ENCODE measurements at places on chromosomes 16 and 17.

DNA sequence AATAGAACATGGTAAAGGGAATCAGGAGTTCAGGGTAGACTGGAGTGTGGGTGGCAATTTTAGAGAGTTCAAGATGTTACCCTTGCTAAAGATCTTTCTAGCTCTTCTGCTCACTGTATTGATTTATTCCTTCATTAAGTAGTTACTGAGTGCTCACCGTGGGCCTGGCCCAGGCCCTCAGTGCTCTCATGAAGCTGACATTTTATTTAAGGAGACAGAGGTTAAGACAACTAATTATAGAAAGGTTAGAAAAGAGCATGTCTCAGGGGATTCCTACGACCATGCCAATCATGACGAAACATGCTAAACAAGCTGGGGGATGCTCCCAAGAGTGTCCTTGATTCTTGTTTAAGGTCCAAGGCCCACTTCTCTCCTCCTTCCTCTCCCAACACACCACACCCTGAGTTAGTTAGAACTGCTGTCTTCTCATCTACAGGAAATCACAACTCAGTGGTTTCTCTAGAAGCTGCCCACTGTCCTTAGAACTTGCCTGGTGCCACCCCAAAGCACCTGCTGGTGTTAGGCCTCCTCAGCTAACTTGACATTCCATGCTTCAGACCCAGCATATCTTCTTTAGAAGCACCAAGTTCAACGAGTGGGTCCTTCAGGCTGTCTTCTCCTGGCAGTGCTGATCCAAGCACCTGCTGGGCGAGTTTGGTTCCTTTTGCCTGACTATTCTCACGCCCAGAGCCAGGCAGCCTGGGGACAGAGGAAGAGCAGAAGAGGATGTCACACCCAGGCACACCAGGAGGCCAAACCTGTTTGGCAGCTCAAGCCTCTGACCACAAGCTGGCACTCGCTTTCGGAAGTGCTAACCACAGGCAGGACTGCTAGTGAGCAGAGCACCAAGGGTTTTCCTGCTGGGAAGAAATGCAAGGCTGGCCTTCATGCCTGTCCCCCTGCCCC lies 79.0 kb downstream of the GAS7 start:
- H3K27me3 ChIP-seq = no peaks in the 10 kb centered on the region
- H3K4me1 ChIP-seq = peaks cover 72% of the 10 kb centered on the region
- no peak for DNase-seq
- peak overlapping the region; percentile 29 for H3K27ac ChIP-seq
- no peak overlapping the region for H3K4me3 ChIP-seq

DNA sequence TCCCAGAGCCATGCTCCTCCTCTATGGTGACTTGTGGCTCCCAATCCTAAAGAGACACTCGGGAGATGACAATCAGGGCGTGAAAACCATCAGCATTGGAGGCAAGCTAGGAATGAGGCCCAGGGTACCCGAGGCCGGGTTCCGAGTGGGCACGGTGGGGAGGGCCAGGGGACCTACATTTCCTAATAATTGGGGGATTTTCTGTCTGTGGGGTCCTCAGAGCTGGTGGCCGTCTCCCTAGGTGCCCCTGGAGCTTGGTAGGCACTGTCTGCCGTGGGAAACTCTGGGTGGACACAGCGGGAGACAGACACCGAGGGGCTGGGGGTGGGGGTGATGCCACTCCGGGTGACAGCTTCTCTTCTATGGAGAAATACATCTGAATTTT lies 312.5 kb upstream of the TNRC6C start:
- no peaks in the 10 kb centered on the region for H3K36me3 ChIP-seq
- H3K27ac ChIP-seq = no peak overlapping the region
- H3K4me1 ChIP-seq = peaks cover 25% of the 10 kb centered on the region
- no peak for DNase-seq

- peak overlapping the region; percentile 5 for H3K4me3 ChIP-seq
- no peak for DNase-seq
- no peak overlapping the region for H3K27ac ChIP-seq
- peaks cover 9% of the 10 kb centered on the region for H3K27me3 ChIP-seq
- peaks cover 23% of the 10 kb centered on the region for H3K4me1 ChIP-seq
These were observed 622 bp downstream of the CUEDC1 start for GRCh38 chr17:57954397-57955182.

DNA sequence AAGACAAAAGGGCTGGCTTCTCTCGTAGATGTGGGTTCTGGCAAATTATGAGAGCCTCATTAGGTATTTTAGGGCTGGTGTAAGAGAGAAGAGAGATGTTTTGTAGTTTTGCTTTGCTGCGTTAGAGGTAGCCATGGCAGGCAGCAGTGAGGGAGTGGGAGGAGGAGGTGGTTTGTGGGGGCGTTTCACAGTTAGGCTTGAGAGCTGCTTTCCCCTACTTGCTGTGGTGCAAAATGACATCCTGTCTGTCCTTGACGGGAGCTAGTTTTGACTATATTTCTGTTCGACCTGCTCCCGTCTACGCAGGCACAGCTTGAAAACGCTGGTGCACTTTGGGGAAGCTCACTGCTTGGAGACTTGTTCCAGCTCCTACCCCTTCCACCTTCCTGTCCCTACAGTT lies 75.5 kb downstream of the SLC5A11 start:
- H3K36me3 ChIP-seq = peaks cover 49% of the 10 kb centered on the region
- no peak overlapping the region for H3K27ac ChIP-seq
- no peak overlapping the region for H3K4me3 ChIP-seq

GRCh38 chr17:29590411-29591145 lies 1.1 kb upstream of the GIT1 start:
- no peaks in the 10 kb centered on the region for H3K36me3 ChIP-seq
- H3K4me3 ChIP-seq = peak overlapping the region; percentile 67
- no peak for DNase-seq
- no peak overlapping the region for H3K27ac ChIP-seq
- H3K4me1 ChIP-seq = peaks cover 79% of the 10 kb centered on the region
- H3K27me3 ChIP-seq = no peaks in the 10 kb centered on the region

DNA sequence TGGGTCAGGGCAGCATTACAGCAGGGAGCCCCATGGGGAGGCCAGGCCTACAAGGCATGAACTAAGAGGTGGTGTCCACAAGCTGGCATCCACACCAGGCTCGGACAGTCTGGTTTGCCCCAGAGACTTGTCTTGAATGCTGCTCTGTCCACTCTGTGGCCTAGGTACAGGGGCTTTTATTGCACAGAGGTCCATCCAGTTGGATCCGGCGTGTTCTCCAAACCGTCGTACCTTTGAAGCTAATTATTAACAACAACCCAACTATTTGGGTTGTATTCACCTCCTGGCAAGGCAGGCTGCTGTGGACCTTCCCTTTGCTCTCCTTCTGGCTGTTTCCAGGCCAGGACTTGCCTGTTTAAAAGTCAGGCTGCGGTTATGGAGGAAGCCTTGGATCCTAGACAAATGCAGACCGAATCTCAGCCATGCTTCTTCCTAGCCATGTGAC lies 123.4 kb downstream of the CLEC16A start:
- peaks cover 28% of the 10 kb centered on the region for H3K36me3 ChIP-seq
- H3K27ac ChIP-seq = no peak overlapping the region
- no peak overlapping the region for H3K4me3 ChIP-seq
- H3K4me1 ChIP-seq = no peaks in the 10 kb centered on the region

DNA sequence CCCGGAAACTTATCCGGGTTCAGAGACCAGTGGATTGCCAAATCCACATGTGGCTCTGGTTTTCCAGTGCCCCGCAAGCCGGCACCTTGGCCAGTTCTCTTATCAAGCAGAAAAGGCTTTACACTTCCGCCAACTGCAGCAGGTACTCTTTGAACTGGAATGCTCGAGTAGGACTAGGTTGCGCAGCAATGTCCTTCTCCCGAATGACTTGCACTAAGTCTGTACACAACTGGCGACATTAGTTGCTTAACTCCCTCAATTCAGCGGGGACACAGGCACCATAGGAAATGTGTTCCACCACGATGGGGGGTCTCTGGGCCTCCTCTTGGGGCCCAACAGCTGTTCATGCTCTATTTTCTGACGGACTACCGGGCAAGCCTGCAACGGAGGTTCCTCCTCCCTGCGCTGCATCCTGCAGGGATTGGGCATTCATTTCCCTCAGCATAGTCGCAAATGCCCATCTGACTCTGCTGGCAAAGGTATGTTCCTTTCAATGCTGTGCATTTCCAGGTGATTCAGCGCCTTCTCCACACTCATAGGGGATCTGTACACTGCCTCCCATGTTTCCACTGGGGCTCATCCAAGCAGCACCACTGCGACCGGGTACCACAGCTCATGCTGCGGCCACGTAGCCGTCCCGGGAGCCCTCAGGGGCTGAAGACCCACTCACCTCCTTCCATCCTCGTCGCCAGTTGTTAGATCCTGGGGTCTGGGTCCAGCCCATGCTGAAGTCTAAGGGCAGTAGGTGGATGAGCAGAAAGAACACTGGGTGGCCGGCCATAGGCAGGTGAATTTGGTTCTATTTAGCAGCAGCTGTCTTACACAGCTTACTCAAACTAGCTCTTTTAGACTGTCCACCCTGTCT lies 34.2 kb upstream of the APPBP2 start:
- no peak overlapping the region for H3K27ac ChIP-seq
- H3K4me3 ChIP-seq = no peak overlapping the region

DNA sequence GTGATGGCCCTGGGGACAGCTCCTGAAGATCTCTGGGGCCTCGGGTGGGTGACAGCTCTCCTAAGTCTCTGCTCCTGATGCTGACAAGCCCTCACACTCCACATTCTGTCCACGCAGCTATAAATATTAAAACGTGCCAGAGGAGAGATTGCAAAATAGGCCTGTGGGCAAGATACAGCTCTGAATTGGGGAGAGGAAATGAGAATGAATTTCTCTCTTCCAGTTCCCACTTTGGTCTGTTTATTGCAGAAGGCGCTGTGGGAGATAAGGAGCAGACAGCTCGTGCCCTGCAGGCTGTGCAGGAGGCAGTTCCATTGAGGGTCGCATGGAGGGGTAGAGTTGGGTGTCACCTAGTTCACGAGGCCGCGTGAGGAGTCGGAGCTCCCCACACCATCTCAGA lies 87.5 kb upstream of the SDK2 start:
- no peaks in the 10 kb centered on the region for H3K27me3 ChIP-seq
- H3K4me1 ChIP-seq = no peaks in the 10 kb centered on the region
- no peak for DNase-seq
- no peaks in the 10 kb centered on the region for H3K36me3 ChIP-seq
- no peak overlapping the region for H3K4me3 ChIP-seq

- H3K4me1 ChIP-seq = no peaks in the 10 kb centered on the region
- DNase-seq = no peak
- no peaks in the 10 kb centered on the region for H3K36me3 ChIP-seq
- H3K27me3 ChIP-seq = no peaks in the 10 kb centered on the region
- no peak overlapping the region for H3K27ac ChIP-seq
These were observed 583.4 kb upstream of the PSMD7 start for GRCh38 chr16:73713251-73713650.

DNA sequence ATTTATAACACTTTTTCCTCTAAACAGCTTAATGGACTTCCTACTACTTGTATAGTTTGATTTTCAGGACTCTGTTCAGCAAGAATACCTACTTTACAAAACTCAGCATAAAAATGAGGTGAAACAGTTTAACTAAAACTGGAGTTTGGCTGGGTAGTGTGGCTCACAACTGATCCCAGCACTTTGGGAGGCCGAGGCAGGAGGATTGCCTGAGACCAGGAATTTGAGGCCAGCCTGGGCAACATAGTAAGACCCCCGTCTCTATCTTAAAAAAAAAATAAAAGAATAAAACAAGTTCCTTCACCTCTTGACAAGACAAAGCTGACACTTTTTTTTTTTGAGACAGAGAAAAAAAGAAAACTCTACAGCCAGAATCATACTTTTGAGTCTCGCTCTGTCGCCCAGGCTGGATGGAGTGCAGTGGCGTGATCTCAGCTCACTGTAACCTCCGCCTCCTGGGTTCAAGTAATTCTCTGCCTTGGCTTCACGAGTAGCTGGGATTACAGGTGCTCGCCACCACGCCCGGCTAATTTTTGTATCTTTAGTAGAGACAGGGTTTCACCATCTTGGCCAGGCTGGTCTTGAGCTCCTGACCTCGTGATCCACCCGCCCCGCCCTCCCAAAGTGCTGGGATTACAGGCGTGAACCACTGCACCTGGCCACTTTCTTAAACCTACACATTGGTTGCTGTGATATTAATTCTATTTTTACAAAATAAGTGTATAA lies 2.6 kb downstream of the PDF start:
- peaks cover 47% of the 10 kb centered on the region for H3K4me1 ChIP-seq
- H3K27ac ChIP-seq = no peak overlapping the region
- peaks cover 50% of the 10 kb centered on the region for H3K36me3 ChIP-seq
- H3K4me3 ChIP-seq = no peak overlapping the region
- no peaks in the 10 kb centered on the region for H3K27me3 ChIP-seq
- no peak for DNase-seq
